ENCODE measurements at places on chromosomes 1 and 21.

- DNase-seq, result no peak
These were observed 501.0 kb upstream of the USP24 start for GRCh38 chr1:55716151-55716550.

GRCh38 chr1:184639205-184639604, 115.5 kb downstream of the EDEM3 start:
- no peak for DNase-seq

- DNase-seq, result no peak
These were observed 984.4 kb upstream of the NCAM2 start for GRCh38 chr21:20013851-20014250.

- no peak for DNase-seq
These were observed 15.8 kb upstream of the NPHP4 start for GRCh38 chr1:6008084-6008415.

GRCh38 chr21:44923480-44924084, 2.9 kb upstream of the ITGB2 start:
- no peak for DNase-seq

DNA sequence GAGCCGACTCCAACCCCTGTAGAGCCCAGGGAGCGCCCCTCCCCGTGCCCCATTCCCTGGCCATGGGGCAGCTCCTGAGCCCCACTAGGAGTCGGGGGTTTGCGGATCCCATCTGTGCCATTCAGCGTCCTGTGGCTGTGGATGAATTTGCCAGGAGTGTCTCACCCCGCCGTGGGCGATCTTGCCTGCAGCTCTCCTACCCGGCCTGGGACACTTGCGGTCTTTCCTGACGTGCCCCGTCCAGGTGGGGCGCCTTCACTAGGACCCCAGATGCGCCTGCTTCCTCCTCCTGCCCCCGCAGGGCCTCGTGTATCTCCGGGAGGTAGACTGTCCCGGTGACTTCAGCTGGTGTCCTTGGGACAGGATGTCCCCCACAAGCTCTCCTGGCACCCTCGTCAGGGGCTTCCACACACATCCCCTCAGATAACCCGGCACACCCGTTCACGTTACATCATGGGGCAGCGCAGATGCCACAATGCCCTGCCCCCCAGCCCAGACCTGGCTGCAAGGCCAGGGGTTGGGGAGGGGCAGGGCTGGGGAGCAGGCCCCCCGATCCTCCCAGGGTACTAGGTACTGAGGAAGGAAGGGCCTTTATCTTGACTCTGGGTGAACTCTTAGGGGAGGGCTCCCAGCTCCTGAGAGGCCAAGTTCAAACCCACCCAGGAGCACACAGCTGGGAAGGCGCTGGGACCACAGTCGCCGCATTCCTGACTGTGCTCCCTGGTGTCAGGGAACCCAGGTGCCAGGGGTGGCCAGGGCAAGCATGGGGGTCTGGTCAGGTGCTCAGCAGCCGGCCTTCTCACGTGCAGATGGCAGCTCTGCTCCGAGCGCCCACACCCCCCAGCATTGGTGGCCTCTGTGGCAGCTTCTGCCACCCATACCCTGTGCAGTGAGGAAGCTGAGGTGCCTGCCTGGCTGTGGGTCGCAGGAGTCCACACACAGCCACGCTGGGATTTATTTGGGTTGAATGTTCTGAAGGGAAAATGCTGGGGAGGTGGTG, 53.4 kb upstream of the COL6A1 start:
- no peak for DNase-seq

DNA sequence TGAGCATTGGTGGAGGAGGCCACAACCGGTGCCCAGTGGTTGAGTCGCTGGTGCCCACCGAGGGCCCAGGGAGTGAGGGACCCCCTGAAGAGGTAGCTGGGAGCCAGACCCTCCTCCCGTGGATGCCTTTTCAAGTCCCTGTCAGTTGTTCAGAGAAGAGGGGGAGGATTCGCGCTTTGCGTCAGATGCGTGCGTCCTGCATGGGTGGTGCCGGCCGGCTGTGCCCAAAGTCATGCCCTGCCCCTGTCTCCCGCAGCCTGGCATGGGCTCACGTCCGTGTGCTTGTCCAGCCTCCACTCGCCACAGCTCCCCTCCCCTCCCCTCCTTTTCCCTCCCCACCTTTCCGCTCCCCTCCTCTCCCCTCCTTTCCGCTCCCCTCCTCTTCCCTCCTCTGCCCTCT, 45.2 kb downstream of the PRKCZ start:
- no peak for DNase-seq

DNA sequence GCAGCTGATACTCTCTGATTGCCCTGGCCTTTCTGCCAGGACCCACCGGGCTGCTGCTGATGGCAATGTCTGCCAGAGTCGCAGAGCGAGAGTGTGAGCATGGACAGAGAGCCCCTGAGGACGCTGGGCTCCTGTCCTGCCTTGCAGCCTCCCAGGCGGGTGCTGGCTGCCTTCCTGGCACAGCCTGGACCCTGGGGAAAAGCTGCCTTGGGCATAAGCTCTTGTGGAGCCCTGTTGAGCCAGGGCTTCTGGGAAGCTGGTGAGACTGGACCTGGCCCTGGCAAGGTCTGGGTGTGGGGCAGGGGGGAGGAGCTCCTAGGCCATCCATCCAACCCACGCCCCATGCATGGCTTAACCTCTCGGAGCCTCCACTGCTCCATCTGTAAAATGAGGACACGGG, 105.8 kb upstream of the WNT4 start:
- no peak for DNase-seq

DNA sequence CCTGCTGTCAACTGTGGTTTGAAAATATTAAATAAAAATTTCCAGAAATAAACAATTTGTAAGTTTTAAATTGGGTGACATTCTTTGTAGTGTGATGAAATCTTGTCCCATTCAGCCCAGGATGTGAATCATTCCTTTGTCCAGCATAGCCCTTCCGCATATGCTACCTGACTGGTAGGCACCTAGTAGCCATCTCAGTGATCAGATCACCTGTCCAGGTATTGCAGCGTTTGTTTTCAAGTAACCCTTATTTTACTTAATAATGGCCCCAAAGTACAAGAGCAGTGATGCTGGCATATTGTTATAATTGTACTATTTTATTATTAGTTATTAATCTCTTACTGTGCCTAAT, 351.6 kb upstream of the B3GALT2 start:
- no peak for DNase-seq

GRCh38 chr1:90854397-90854924, 137.4 kb upstream of the BARHL2 start:
- no peak for DNase-seq

GRCh38 chr1:45493116-45493697, 2.2 kb upstream of the TESK2 start:
- peak; percentile 16 for DNase-seq

DNA sequence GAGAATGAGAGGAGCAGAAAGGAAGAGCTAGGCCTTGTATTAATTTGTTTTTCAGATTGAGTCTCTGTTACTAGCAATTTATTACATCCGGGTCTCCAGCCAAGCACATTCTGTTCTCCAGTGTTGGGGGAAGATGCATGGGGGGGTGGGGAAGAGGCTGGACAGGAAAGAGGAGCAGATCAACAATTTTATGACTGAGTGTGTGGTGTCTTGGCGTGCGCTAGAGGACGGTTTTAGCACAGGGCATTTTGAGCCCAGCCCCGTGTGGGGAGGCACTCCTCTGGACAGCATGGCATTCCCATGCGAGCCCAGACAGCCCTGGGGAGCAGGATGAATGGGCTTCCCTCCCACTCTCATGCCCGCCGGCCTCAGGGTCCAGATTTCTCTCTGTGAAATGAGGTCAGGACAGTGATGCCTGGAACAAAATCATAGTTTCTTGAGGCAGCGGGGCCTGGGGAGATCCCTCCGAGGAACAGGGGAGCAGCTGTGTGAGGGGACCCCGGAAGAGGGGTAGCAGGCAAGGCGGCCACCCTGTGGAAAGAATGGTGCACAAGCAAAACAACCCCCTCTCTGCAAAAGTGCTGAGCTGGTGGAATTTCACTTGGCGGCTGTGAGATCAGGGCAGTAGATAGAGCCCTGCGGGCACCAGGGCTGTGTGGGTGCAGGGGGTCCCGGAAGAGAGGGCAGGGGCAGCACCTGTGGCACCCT, 16.3 kb downstream of the SOX13 start:
- DNase-seq, result no peak

- DNase-seq, result no peak
These were observed 60.5 kb downstream of the MAP3K7CL start for GRCh38 chr21:29190923-29191331.

DNA sequence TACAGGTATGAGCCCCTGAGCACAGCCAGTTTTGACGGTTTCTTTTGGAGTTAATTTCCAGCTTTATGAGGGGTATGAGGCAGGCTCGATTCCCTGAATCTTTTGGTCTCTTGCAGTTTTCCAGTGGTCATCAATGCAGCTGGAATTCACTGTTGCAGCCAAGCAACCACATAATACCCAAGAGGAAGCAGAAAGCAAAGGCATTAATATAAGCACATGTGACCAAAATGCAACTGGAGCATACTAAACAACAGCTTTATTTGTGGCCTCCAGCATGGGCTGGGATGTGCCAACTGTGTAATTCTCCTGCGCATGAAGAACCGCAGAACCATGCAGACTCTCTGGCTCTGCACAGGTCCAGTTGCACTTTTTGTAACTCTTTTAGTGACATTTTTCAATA, 33.0 kb downstream of the DSCAM start:
- no peak for DNase-seq

- no peak for DNase-seq
These were observed 208.7 kb downstream of the MRPL39 start for GRCh38 chr21:25398630-25399029.

- DNase-seq, result no peak
These were observed 84.7 kb downstream of the LHX9 start for GRCh38 chr1:198001776-198002408.

GRCh38 chr1:88801575-88802208, 89.7 kb downstream of the GTF2B start:
- DNase-seq, result no peak

GRCh38 chr1:111203681-111204200, 3.3 kb upstream of the DENND2D start:
- DNase-seq, result peak; percentile 35

DNA sequence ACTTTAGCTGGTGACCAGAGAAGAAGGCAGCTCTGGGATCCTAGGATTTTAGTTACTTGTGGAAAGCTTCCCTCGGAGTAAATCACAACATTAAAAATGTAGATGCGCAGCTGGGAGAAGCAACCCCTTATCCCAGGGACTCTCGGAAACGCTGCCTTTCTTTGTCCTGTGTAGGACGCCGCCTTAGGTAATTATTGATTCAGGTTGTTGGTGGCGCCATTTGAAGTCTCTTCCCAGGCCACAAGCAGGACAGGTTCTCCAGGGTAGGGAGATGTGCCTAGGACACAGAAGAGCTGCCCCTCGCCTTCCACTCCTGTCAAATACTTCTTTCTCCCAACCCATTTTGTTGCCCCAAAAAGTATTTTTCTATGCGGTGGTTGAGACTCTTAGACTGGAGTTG, 10.3 kb downstream of the SLC37A1 start:
- DNase-seq, result no peak

DNA sequence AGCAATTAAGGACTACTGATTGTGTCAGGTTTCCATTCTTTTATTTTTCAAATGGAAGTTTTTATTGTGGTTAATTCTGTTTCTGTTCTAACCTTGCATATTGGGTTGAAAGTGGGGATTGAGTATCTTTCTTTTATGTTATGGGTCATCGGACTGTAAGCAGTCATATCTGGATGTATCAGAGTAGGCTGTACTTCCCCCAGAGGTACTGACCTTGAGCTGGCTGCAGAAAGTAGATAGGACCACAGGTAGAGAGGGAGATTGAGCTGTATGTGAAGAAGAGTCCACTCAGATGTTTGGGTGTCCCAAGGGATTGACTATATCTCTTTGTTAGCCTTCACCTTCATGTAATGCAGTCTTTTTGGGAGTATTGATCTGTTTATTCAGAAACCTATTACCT, 20.5 kb upstream of the ALG14 start:
- DNase-seq, result no peak

DNA sequence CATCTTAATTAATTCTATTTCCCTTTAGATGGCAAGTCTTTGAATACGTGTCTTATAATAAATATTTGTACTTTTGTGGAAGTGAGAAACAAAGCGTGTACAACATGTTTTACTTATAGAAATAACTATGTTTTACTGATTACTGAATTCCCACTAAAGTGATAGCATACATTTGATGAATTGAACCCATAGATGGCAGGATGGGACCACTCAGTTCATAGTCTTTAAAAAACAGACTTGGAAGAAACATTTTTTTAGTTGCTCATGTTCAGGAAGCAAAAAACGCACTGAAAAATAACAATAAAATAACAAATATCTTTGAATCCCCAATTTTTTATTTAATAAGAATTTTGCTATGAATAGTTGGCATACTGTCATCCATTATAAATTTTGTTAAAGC, 507.1 kb upstream of the ZRANB2 start:
- DNase-seq, result no peak

DNA sequence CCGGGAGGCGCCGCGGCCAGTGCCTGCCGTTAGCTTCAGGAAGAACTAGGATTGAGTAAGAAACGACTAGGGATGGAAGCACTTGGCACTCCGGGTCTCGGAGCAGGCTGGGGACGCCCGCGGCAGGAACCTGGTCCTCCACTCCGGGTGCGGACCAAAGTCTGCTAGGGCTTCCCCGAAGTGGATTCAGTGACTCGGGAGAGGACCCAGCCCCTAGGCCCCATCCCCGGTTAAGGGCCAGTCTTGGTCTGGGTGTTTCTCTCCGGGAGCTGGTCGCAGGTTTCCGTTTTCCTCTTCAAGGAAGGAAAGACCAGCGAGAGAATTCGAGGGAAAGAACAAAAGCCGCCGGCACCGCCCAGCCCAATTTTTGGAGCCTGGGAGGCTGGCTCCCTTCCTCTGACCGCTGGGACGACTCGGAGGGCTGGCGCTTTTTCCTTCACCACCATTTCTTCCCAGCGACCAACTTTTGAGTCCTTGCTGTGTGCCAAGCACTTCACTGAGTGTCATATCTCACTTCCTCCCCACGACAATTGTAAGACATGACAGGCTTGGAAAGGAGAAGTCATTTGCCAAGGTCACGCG, 16.8 kb upstream of the STMN1 start:
- no peak for DNase-seq

- no peak for DNase-seq
These were observed 72.9 kb downstream of the RPS6KA1 start for GRCh38 chr1:26602378-26602959.

Measured in activated naive CD4-positive, alpha-beta T cell (primary cell).